ENCODE measurements at places on chromosomes 12 and 14.

GRCh38 chr12:91817517-91817916, 328.1 kb downstream of the BTG1 start:
- no peak for DNase-seq

DNA sequence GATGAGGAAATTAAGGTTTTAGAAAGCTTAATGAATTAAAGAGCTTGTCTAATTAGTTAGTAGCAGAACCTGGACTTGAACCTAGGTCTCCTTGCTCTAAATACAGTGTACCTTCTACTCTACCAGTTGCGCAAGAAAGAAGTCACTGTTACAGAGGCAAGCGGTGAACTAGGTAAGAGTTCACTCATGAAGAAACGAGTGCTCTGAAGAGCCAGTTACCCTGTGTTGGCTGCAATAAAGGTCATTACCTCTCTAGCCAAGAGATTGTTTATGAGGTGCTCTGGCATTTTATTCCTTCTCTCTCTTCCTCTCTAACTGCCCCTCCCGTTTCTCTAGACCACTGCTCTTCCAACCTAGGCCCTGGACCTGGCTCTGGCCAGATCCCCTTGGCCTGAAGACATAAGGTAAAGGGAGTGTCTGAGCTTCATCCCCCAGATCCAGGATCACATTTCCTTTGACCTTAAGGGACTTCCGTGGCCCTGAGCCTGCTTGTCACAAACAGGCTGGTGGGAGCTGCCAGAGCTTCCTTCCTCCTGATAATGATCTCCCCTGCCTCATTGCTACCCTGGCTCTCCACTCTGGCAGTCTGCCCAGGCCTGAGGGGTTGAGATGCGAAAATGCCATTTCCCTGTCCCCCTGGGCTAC, 1.9 kb downstream of the RNASE7 start:
- no peak for DNase-seq

- DNase-seq = no peak
Measured at GRCh38 chr12:56714431-56714929, 10.6 kb downstream of the NACA start.

DNA sequence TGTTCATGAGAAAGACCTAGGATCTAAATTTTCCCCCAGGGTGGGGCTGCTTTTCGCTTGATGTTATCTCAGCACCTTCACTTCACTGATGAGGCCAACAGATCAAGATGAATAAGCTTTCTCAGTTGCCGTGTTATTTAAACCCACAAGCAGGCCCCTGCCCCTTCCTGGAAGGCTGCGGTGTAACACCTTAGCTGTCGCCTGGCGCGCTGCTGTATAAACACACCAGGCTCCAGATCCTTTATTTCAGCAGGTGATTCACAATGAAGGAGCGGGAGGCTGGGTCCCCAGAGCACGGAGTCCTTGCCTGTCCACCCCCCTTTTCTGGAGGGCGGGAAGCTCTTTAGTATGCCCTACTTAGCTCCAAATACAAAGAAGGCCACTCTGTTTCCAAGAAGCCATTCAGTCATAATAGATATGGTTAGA, 515.4 kb downstream of the FUT8 start:
- DNase-seq = no peak

Data from right atrium auricular region (tissue), 2 donors.